ENCODE measurements at places on chromosomes 4 and X. TPM values are rescaled to one million over a fixed set of nuclear protein-coding genes. Genes with fewer than 3 reads are reported as not detected.
A peak's percentile ranks its signal among the peaks of the same experiment; 100 is the strongest.

Gene SLC30A9
- total RNA-seq, result 45.7 TPM

DNA sequence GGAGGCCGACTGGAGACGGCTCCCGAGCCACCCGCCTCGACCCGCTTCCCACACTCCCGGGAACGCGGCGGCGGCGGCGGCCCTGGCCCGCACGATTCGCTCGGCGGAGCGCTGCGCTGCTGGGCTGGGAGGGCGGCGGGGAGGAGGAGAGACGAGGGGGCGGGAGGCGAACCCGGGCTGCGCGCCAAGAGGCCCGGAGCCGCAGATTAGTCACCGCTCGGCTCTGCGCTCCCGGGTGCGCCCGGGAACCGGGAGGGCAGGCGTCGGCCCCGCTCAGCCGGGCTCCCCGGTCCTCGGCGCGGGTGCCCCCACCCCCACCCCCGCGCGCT lies 11.2 kb upstream of the BCOR start:
- H3K4me3 ChIP-seq, result peak overlapping the region; percentile 23
- H3K27ac ChIP-seq, result peak overlapping the region; percentile 77
- no peaks in the 10 kb centered on the region for H3K27me3 ChIP-seq
- H3K4me1 ChIP-seq, result peaks cover 8% of the 10 kb centered on the region
- no peaks in the 10 kb centered on the region for H3K36me3 ChIP-seq
- DNase-seq, result peak; percentile 91

- no peak for DNase-seq
- peak overlapping the region; percentile 60 for H3K4me3 ChIP-seq
- peaks cover 8% of the 10 kb centered on the region for H3K36me3 ChIP-seq
- peak overlapping the region; percentile 83 for H3K27ac ChIP-seq
Observed at GRCh38 chrX:53682885-53683555, 3.5 kb downstream of the HUWE1 start.

Gene BLOC1S4
- total RNA-seq, result 11.1 TPM

DNA sequence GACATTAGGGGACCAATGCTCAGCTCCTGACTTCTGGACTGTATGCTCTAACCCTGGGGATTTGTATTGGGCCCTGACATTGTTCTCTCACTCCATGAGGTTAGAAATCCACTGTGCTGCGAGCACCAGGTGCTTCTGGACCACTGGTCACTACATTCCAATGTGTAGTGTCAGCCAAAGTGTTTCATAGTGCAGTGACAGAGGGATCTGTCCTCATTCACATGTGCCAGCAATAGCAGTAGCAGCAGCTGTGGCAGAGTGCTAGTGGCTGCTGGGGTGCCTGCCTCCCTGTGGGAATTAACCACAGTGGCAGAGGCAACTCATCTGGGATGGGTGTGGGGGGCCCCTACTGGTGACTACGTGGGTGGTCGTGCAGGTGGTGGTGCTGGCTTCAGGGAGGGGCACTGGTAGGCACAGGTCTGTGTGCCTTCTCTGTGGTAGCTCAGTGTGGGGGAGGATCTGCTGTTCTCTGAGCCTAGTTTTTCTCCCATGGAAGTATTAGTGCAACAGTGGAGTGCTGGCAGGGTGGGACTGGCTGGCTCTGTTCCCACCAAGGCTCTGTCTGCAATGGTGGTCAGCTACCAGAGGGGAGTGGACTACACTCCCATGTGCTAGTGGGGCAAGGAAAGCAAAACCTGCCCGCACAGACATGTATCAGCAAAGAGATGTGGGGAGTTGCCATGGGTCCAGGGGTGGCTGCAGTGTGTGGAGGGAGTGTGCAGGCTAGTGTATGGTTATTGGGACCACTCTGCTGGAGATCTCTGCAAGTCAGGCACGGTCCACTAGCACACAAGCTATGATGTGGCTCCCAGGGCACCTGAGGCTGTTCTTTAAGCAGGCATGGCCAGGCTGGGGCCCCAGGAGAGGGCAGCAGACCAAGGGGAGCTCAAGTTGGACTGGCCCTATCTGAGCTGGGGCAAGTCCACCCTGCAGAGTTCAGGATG lies 78.5 kb downstream of the SCLT1 start:
- H3K4me1 ChIP-seq, result no peaks in the 10 kb centered on the region
- H3K36me3 ChIP-seq, result no peaks in the 10 kb centered on the region
- DNase-seq, result no peak
- no peak overlapping the region for H3K27ac ChIP-seq
- H3K27me3 ChIP-seq, result no peaks in the 10 kb centered on the region
- H3K4me3 ChIP-seq, result no peak overlapping the region

GRCh38 chr4:124478470-124478869 lies 234.1 kb downstream of the ANKRD50 start:
- no peak for DNase-seq
- no peaks in the 10 kb centered on the region for H3K4me1 ChIP-seq
- no peak overlapping the region for H3K4me3 ChIP-seq

GRCh38 chr4:156734965-156735895 lies 236.4 kb downstream of the PDGFC start:
- no peaks in the 10 kb centered on the region for H3K27me3 ChIP-seq
- no peak overlapping the region for H3K4me3 ChIP-seq
- H3K36me3 ChIP-seq, result no peaks in the 10 kb centered on the region
- H3K4me1 ChIP-seq, result no peaks in the 10 kb centered on the region

GRCh38 chrX:13835825-13836224 lies 18.9 kb upstream of the GPM6B start:
- no peaks in the 10 kb centered on the region for H3K4me1 ChIP-seq
- H3K27me3 ChIP-seq, result no peaks in the 10 kb centered on the region
- no peak for DNase-seq
- no peak overlapping the region for H3K4me3 ChIP-seq
- no peaks in the 10 kb centered on the region for H3K36me3 ChIP-seq
- H3K27ac ChIP-seq, result no peak overlapping the region

GRCh38 chr4:2850966-2851798 lies 7.5 kb downstream of the ADD1 start:
- H3K4me1 ChIP-seq, result peaks cover 96% of the 10 kb centered on the region
- no peak overlapping the region for H3K4me3 ChIP-seq
- H3K36me3 ChIP-seq, result peaks cover 17% of the 10 kb centered on the region
- H3K27ac ChIP-seq, result no peak overlapping the region
- H3K27me3 ChIP-seq, result no peaks in the 10 kb centered on the region

Gene MAEA
- total RNA-seq, result 56.3 TPM

DNA sequence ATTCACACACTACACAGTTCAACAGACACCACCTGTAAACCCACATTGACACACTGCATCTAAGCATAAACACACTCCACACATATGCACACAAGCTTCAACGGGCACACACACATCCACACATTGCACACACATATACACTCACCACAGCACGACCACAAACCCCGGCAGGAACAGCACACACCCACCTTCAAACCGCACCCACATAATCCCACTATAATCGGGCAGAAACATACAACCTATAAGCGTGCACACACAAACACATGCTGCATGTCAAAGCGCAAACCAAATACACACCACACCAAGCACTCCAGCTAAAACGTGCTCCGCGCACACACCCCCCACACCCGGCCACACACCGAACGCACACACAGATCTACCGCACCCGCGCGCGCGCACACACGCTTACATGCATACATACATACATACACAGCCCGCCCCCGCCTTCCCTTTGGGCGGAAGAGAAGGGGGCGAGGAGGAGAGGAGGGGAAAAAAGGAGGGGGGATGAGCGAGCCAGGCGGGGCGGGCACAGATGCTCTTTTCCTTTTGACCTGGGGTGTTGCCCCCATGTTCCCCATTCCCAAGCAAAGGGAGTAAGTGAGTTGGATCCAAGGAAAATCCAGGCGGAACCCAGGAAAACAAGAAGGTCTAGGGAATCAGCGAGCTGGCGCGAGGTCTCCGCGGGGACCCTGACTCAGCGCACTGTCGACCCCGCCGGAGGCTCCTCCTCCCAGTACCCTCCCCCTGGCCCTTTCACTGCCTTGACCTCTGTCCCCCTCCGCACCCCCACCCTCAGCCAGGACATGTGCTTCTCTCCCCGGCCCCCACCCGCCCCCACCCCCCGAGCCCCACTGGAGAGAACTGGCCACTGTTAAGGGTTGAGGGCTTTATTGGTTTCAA lies 9.9 kb downstream of the ARHGAP36 start:
- no peak overlapping the region for H3K4me3 ChIP-seq
- no peak overlapping the region for H3K27ac ChIP-seq
- H3K36me3 ChIP-seq, result no peaks in the 10 kb centered on the region
- peaks cover 22% of the 10 kb centered on the region for H3K27me3 ChIP-seq
- no peak for DNase-seq
- H3K4me1 ChIP-seq, result no peaks in the 10 kb centered on the region

DNA sequence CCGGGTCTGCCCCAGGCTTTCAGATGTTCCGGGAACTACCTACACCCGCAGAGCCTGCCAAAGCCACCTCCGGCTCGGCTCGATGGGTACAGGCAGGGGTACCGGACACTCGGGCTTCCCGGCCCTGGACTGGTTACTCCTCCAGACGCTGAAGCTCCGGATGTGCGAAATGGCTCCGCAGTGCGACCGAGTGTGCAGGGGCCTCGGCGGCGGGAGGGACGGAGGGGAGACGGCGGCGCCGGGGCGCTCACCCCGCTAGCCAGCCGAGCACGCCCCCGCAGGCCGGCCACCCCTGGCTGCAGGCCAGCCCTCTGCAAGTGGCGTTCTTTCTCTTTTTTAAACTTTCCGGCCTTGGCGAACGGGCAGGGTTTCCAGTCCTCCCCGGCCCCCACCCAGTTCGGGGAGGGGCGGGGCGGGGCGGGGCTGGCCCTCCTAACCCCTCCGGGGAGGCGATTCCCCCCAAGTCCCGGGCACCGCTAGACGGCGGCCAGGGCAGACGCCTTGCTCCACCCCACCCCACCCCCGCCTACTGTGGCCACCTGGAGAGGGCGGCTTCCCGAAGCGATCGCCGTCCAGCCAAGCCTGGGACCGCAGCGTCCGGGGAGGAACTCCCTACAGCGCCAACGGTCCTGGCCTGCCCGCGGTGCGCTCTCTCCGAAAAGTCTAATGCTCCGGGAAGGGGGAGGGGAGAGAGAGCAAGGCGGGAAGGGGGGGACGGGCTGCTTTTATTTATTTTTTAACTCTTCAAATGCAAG lies 7.5 kb downstream of the BCOR start:
- H3K27me3 ChIP-seq, result peaks cover 54% of the 10 kb centered on the region
- no peak for DNase-seq
- no peaks in the 10 kb centered on the region for H3K36me3 ChIP-seq
- H3K4me3 ChIP-seq, result peak overlapping the region; percentile 7
- H3K4me1 ChIP-seq, result peaks cover 68% of the 10 kb centered on the region

DNA sequence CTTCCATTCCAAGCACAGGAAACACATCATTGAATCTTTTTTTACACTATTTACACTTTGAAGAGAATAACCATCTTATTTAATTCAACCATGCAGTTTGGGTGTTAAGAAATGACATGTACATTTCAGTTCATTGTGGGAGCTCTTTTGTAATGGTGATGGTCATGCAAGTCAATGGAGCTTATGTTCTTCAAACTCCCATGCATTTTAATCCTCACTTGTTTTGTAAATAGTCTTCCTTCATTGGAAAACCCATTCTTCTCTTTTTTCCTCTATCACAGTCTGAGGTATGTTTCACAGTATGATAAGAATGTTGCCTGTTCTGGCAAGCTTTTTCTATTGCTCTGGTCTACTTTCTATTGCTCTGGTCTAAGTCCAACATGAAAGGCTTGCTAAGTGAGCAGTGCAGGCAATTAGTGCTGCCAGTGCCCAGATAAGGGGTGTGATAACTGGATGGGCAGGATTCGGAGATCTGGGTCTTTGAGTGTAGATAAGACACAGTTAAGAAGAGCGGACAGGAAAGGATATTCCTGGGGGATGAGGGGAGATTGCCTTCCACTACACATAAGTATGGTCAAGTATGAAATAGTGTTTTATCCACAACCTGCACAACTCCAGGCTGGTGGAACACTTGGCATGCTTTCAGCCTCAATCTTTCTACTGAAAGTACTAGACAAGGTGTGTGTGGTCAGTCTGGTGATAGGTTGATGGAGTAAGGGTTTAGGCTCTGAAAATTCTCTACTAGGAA lies 17.1 kb downstream of the AFP start:
- no peaks in the 10 kb centered on the region for H3K27me3 ChIP-seq
- H3K27ac ChIP-seq, result no peak overlapping the region
- no peak overlapping the region for H3K4me3 ChIP-seq
- H3K36me3 ChIP-seq, result no peaks in the 10 kb centered on the region
- no peaks in the 10 kb centered on the region for H3K4me1 ChIP-seq
- DNase-seq, result no peak

- DNase-seq, result no peak
- no peak overlapping the region for H3K27ac ChIP-seq
- no peaks in the 10 kb centered on the region for H3K36me3 ChIP-seq
- H3K4me1 ChIP-seq, result no peaks in the 10 kb centered on the region
- H3K4me3 ChIP-seq, result no peak overlapping the region
Observed at GRCh38 chr4:153616006-153616555, 68.0 kb upstream of the TLR2 start.

Gene PTTG2
- 0.58 TPM for total RNA-seq

DNA sequence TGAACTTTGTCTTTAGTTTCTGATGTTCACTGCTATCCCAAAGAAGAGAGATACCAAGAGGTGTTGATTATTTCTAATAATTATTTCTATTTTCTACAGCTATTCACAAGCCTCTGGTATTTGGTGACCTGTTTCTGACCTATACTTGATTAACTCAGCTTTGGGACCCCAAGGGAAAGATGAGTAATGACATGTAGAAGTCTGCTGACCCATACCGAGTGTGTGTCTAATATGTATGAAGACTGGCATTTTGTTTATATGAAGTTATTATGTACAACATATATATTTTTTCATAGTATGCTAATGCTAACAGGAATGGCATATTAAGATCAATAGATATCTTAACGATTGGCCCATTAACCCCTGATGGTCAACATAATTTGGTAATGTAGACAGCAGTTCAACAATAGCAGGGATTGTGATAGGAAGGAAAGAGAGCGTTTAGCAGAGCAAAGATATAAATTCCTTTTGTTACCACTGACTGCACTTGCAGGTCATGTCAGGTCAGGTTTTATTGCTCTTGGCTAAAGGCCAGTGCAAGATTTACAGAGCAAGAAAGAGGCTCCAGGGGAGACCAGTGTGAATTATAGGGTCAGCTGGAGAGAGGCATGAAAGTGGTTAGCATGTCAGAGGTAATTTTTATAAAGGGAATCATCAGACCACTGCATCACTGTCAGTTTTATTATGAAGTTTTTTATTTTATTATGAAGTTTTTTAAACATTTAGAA lies 94.7 kb upstream of the DIPK2B start:
- no peaks in the 10 kb centered on the region for H3K36me3 ChIP-seq
- no peaks in the 10 kb centered on the region for H3K4me1 ChIP-seq
- DNase-seq, result no peak
- no peaks in the 10 kb centered on the region for H3K27me3 ChIP-seq
- no peak overlapping the region for H3K4me3 ChIP-seq

Gene ADH1B
- total RNA-seq, result 427 TPM

Gene NLGN3
- total RNA-seq, result 4.5 TPM

Gene ZNF630
- total RNA-seq, result 4.3 TPM

GRCh38 chr4:186144198-186144945 lies 39.9 kb downstream of the FAM149A start:
- peaks cover 43% of the 10 kb centered on the region for H3K27me3 ChIP-seq
- H3K4me3 ChIP-seq, result peak overlapping the region; percentile 37
- H3K27ac ChIP-seq, result peak overlapping the region; percentile 39
- H3K4me1 ChIP-seq, result no peaks in the 10 kb centered on the region
- no peak for DNase-seq

Gene PPEF2
- not detected for total RNA-seq

DNA sequence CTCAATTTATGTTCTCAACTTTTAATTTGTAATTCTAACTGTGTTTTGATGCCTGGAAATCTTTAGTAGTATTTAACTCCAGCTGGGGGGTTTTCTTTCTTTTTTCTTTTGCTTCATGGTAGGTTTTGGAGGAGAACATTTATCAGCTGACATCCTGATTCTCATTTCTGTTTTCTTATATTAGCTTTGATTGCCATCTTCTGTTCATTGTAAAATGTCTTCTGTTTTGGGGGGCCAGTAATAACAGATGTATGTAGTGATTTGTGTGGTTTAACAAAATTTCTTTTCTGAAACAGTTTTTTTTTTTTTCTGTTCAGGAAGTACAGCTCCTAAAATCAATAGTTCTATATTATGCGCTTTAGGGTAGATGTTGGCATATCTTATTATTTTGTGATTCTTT lies 182.2 kb downstream of the GABRB1 start:
- no peak overlapping the region for H3K27ac ChIP-seq
- H3K27me3 ChIP-seq, result no peaks in the 10 kb centered on the region
- DNase-seq, result no peak
- no peak overlapping the region for H3K4me3 ChIP-seq

All from left lung (tissue), 14 donors.